Activated CD8-positive, alpha-beta memory T cell treated with anti-CD3 and anti-CD28 coated beads, Interleukin-2, amount 50 U/mL, for 48 hours (primary cell): ENCODE measurements at places on chromosomes 1 and 21.

- DNase-seq: no peak
Observed at GRCh38 chr1:6953907-6954364, 168.7 kb downstream of the CAMTA1 start.

DNA sequence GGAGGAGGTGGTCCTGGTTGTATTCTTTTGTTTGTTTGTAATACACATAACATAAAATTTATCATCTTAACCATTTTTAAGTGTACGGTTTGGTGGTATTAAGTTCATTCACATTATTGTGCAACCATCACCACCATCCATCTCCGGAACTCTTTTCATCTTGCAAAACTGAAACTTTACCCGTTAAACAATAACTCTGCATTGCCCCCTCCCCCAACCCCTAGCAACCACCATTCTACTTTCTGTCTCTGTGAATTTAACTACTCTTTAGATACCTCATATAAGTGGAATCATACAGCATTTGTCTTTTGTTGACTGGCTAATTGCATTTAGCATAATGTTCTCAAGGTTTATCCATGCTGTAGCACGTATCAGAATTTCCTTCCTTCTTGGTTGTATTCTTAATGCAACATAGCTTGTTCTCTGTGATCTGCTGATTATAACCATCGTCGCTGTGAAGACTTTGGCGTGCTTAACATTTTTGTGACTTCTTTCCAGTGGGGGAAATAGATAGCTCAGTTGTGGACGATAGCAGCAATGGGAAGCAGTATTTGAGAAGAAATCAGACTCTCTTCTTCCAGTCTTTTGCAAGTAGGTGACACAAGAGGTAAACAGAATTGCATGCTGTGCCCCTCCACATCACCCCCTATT, 117.5 kb upstream of the HOOK1 start:
- no peak for DNase-seq

GRCh38 chr1:22133931-22134324, 9.0 kb downstream of the WNT4 start:
- no peak for DNase-seq

GRCh38 chr1:145999321-146000024, 3.1 kb upstream of the TXNIP start:
- no peak for DNase-seq

- DNase-seq: no peak
Observed at GRCh38 chr1:218330043-218330623, 15.0 kb upstream of the TGFB2 start.

DNA sequence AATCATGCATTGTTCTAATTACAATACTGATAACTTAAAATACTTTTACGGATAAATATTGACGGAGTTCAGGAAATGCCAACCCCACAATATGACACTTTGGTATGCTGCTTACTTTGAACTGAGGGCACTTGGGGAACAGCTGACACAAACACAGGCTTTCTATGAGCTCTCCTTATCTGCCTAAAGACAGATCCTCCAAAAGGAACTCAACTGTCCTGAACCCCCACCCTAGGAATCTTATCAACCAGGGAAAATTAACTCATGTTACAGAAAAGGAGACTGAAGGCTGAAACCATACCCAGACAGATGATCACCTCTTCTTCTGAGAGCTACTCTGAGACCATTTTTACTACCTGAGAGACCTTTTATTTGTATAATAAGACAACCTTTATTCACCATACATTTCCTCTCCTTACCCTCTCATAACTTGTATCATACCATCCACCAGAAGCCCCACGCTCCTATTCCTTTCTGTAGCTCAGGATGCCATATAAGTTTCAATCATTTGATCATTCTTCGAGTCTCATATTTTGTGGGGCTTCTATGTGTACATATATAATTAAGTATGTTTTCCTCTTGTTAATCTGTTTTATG, 239.5 kb downstream of the FAF1 start:
- no peak for DNase-seq

- peak; percentile 88 for DNase-seq
Observed at GRCh38 chr1:18883636-18884418, 18.5 kb downstream of the ALDH4A1 start.

- DNase-seq: no peak
Observed at GRCh38 chr1:156435545-156436140, 64.9 kb downstream of the MEF2D start.

DNA sequence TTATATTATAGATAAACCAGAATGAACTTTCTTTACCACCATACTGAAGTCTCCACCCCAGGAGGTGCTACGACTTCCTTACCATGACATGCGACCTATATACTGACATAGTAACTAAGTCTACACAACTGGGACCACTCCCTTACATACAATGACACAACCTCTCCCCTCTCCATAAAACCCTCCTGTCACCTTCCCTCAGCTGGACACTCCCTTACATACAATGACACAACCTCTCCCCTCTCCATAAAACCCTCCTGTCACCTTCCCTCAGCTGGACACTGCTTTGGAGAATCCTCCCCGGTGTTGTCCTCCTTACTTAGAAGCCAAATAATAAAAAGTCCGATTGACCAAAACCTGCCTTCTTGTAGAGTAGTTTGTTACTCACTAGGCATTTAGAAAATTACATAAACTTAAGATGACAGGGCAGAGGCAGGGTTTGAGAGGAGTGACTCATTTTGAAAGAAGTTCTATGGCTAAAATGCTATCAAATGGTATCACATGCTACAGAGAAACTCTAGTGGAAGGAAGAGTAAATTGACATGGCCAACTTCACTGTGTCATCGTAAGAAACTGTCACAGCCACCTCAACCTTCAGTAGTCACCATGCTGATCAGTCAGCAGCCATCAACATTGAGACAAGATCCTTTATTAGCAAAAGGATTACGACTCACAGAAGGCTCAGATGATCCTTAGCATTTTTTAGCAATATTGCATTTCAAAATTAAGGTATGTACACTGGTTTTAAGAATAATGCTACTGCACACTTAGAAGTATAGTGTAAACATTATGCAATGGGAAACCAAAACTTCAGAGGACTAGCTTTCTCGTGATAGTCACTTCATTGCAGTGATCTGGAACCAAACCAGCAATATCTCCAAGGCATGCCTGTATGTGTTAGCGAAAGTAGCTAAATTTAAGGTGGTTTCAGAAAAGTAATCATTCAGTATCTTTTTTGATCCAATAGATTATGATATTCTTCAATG, 56.4 kb downstream of the AHCTF1 start:
- no peak for DNase-seq

DNA sequence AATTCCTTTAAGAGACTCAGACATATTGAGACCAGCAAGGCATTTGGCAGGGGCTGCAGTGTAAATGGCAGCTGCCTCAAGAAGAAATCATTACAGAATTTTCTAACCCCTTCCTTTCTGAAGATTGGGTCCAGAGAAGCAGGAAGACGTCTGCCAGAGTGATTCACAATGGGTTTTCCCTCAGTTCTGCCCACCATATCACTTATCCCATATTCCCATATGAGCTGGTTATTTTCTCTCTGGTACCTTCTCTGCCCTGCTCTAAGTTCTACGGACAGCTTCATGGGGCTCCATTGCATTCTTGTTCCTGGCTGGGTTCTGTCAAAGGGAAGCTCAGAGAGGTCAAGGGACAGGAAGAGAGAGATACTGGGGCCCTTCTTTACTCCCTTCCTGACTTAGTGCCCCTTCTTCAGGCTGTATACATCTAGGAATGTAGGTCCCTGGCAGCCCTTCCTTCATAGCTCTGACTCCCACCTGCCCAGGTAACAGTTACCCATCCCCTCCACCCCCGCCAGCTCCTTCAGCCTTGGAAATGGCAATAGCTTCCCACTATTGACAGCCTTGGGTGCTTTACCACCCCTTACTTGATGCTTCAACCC, 420.6 kb upstream of the DAB1 start:
- no peak for DNase-seq

GRCh38 chr21:19914028-19914427, 1084.2 kb upstream of the NCAM2 start:
- DNase-seq: no peak

DNA sequence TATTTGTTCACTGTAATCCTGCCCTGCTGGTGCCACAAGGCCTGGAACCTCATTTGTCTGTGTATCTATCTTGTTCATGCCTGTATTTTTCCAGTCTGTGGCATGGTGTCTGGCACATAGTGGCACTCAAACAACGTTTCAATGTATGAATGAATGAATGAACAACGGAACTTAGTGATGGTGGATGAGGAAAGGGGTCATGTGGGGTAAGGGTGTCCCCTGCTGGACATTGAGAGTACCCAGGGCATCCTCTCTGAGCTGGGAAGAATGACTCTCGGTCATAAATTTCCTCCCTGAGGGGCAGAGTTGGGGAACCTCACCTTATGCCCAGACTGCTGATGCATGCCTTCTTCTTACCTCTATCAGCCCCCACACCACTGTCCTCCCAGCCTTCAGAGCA, 18.9 kb upstream of the ZNF683 start:
- DNase-seq: no peak

DNA sequence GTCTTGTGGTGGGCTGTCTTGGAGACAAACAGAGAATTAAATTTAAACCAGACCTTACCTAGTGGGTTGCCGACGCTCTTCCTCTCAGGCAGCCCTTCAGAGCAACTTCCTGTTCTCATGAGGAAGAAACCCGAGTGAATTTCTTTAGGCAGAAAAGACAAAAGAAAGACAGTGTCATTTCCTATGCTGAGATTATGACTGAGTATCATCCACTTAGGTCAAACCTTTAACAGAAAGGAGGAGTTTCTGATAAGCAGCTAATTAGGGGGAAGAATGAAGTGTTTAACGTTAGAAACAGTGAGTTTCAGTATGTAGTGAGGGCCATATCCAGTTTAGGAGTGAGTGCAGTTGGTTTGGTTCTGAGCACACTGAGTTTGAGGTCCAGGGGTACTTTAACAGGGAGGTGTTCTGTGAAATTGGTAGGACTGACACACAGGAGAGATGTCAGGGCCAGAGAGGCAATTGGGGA, 38.7 kb downstream of the FASLG start:
- DNase-seq: no peak

- DNase-seq: no peak
Observed at GRCh38 chr1:56135864-56136147, 443.6 kb downstream of the PLPP3 start.

GRCh38 chr1:230152999-230153398, 86.0 kb downstream of the GALNT2 start:
- DNase-seq: no peak

DNA sequence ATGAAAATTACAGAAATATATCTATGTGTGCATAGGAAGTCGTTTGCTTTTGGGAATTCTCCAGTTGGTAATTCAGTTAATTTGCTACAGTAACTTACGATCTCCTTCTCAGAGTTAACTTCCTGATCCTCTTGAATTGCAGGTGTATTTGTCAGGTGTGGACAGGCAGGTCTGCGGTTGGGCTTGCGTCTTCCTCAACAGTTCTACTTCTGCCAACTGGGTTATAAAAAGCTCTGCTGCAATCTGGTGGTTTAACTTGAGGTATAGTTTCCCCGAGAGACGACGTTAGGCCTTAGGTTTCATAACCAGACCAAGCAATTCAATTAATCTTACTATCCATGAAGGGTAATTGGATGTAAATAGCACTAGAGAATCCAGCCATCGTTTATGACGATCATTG, 88.2 kb downstream of the GABPA start:
- DNase-seq: no peak

GRCh38 chr1:56052041-56052440, 527.3 kb downstream of the PLPP3 start:
- DNase-seq: no peak

DNA sequence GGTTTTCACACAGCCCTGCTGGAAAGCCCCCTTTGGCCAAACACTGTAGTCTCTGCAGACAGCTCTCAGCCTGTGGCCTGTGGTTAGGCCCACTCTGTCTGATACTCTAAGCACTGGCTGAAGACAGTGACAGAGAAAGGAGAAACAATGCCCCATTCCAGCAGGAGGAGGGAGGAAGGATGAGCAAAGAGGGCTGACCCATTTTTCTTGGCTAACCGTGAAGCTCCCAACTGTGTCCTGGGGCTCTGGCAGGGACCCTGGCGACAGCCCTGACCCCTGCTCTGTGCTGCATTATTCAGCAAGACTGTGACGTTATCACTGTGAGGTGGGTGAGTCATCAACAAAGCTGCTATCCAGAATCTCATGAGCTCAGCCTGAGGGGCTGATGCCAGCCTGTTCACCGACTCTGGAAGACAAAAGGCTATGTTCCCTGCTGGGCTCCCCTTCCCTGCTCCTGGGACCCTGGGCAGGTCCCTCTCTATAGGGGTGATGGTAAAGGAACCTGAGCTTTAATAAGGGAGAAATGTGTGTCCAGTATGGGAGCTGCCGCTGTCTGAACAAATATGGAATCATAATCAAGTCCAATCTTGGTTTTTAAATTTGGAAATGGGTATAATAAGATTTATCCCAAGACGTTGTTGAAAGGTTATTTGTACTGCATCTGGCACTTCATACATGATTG, 107.0 kb downstream of the RHOU start:
- no peak for DNase-seq

DNA sequence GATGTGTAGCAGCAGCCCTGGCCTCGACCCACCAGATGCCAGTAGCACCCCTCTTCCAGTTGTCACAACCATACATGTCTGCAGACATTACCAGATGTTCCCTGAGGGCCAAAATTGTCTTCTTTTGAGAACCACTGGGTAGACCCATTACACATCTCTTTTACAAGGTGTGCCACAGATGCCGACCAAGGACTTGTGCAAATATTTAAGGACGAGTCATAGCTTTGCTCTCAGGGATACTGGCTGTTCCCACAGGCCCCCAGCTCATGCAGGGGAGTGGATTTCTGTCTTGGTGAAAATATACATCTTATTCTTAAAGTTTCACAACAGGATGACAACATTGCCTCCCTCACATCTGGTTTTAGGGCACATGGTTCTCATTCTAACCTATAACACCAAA, 59.4 kb upstream of the ZBTB18 start:
- DNase-seq: no peak

GRCh38 chr1:14666373-14666772, 67.9 kb downstream of the KAZN start:
- no peak for DNase-seq

DNA sequence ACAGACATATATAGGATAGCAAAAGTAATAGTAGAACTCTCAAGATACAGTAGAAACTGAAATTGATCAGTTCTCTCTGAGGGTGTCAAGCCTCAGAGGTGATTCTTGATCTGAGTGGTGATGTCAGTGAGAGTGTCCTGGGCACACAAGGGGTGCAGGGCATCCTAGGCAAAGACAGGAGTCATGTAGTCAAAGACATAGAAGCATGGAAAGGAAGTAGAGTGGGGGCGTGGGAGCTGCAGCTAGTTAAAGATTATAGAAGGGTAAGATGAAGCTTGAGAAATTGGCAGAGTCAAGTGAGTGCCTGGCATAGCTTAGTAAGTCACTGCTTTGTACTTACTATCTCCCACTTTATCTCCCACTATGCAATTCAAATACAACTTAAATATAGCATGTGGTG, 22.8 kb downstream of the CDC7 start:
- no peak for DNase-seq

- DNase-seq: peak; percentile 82
Observed at GRCh38 chr21:45550522-45551210, 8.4 kb upstream of the SLC19A1 start.

GRCh38 chr1:181349512-181349911, 133.8 kb upstream of the CACNA1E start:
- DNase-seq: no peak
